ENCODE measurements at places on chromosomes 16 and 17.

GRCh38 chr16:49964973-49965372 is 60.1 kb upstream of the CNEP1R1 start:
- peak; percentile 47 for DNase-seq

- DNase-seq = peak; percentile 87
These were observed 802 bp upstream of the TOB1 start for GRCh38 chr17:50866950-50867362.

DNA sequence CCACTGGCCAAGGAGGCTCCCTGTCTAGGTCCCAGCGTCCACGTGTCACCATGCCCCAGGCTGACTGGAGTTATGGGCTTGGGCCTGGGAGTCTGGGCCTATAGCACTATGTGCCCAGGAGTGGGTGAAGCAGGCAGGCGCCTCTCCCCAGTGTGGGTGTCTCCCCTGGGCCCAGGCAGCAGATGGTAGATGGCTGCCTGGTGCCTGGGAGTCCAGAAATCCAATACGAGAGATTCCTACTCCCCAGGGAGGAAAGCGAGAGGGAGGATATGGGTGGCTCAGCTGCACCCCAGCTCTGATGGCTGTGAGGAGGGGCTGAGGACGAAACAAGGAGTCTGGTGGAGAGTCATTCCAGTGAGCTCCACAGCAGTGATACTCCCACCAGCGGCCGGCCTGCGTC is 5.0 kb downstream of the KCNH6 start:
- no peak for DNase-seq

DNA sequence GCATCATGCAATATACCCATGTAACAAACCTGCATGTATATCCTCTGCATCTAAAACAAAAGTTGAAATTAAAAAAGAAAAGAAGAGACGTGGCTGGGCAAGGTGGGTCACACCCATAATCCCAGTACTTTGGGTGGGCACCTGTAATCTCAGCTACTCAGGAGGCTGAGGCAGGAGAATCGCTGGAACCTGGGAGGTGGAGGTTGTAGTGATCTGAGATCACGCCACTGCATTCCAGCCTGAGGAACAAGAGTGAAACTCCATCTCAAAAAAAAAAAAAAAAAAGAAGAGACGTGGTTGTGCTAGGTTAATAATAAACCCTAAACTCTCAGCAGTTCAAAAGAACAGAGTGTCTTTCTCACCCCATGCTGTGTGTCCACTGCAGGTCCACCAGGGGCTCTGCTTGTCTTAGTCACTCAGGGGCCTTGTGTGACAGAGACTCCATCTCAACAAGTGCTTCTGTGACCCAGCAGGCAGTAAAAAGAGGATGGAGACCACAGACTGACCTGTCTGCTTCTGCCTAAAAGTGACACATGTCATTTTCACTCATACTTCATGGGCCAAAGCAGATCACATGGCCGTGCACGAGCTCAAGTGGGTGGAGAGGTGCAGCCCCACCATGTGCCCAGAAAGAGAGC is 22.3 kb upstream of the N4BP1 start:
- DNase-seq = no peak

GRCh38 chr17:78151514-78152008 is 5.4 kb downstream of the C17orf99 start:
- no peak for DNase-seq

DNA sequence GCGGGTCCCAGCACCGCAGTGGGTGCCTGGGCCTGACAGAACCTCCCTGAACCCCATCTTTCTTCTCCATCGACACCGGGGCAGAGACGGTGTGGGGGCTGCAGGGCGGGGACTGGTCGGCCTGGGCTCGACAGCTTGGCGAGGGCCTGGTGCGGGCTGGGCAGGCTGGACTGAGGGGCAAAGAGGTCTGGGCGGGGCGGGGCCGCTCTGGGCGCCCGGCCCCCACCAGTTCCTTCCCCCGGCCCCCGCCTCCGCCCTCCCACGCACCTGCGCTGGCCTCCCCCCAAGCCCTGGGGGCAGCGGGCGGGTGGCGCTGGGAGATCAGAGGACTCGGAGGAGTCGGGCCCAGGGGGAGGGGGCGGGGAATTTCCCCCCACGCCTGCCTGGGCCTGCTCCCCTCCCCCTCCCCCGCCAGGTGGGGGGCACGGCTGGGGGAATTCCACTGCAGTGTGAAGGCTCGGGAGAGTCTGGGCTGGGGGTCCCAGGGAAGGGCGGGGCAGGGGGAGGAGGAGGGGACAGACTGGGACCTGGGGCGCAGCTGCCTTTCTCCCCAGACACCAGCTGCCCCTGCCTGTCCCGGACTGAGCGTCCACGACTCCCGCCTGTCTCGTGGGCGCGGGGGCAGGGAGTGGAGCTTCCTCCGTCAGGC is 877 bp upstream of the KREMEN2 start:
- DNase-seq = peak; percentile 75

- DNase-seq = no peak
These were observed 1.3 kb upstream of the ZNF821 start for GRCh38 chr16:71885261-71885650.

- DNase-seq = peak; percentile 25
These were observed 34.9 kb upstream of the CACNG5 start for GRCh38 chr17:66799849-66800537.

DNA sequence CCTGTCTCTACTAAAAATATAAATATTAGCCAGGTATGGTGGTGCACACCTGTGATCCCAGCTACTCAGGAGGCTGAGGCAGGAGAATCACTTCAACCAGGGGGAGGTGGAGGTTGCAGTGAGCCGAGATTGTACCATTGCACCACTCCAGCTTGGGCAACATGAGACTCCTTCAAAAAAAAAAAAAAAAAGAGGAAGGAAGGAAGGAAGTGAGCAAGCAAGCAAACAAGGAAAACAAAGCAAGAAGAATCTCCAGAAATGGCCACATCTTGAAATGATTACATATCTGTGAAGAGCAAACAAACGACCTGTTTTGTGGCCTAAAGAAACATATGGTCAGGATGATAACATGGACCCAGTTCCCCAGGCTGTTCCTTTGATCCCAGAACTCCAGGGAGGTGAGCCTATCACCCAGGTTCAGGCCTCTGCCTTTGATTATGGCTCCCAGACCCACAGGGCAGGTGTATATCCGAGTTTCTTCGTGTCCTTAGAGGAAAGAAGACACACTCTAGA is 8.9 kb downstream of the ACOX1 start:
- no peak for DNase-seq

- DNase-seq = no peak
These were observed 3.7 kb upstream of the PIK3R6 start for GRCh38 chr17:8871081-8871581.

- peak; percentile 29 for DNase-seq
These were observed 605 bp downstream of the MRTFB start for GRCh38 chr16:14071576-14072271.

DNA sequence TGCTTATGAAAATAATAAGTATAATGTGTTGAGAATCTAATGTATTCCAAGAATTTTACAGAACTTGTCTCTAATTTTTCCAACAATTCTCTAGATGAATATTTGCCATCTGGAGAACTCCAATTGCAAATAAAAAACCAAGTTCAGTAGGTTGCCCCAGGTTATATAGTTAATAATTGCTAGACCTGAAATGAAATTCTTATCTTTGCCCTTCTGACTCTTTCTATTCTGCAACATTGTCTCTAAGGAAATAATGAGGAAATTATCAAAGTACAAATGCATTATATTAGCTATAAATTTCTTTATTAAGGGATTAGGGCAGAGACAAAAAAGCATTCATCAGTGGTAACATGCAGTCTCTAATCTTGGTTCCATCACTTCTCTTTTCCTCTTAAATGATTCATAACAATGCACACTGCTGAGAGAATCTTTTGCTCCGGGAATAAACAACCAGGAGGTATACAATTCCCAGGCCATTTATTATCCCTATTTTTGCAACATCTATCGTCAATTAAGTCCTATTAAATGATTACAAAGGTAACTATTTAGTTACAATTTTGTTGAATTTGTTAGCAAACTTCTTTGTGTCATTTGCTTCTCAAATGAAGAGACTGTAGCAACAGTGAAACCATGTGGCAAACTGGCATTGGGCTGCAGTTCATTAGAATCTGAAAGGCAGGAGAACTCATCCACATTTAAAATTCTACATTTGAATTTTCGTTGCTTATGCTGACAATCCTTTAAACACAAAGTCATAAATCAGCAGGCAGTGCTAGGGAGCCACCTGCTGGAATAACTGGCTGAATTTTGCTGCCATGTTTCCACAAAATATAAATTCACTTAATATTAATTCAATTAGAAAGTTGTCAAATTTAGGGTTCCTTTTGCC is 349.6 kb downstream of the KIF2B start:
- no peak for DNase-seq

- no peak for DNase-seq
These were observed 20.9 kb downstream of the G6PC3 start for GRCh38 chr17:44091200-44091997.

- no peak for DNase-seq
These were observed 74.2 kb upstream of the CCL1 start for GRCh38 chr17:34437188-34437587.

DNA sequence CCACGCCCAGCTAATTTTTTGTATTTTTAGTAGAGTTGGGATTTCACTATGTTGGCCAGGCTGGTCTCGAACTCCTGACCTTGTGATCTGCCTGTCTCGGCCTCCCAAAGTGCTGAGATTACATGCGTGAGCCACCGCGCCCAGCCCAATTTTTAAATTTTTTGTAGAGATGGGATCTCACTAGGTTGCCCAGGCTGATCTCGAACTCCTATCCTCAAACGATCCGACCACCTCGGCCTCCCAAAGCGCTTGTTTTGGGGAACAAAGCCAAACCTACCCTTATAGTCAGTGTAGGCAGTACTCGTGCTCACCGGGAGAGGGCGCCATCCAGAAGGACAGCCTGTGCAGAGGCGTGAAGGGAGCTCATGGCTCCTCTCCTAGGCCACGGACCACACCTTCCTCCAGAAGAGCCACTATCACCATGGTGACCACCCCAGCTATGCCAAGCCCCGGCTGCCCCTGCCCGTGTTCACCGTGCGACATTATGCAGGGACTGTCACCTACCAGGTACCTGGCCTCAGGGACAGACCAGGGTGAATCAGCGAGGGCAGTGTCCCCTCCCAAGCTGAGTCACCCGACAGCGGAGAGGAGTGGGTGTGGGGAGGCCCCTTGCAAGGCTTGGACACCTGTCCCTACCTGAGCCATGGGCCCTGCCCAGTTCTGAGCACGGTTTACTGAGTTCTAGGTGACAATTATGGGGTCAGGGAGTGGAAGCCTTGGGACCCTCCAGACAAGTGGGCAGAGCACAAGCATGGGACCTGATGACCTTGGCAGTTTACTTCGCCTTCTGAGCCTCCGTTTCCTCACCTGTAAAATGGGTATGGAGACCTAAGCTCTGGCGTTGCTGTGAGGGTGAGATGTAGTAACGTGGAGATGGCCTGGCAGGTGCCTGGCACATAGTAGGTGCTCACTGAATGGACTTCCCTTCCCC is 13.7 kb downstream of the MYO15B start:
- no peak for DNase-seq

- DNase-seq = no peak
These were observed 141.2 kb downstream of the CMIP start for GRCh38 chr16:81585785-81586184.

DNA sequence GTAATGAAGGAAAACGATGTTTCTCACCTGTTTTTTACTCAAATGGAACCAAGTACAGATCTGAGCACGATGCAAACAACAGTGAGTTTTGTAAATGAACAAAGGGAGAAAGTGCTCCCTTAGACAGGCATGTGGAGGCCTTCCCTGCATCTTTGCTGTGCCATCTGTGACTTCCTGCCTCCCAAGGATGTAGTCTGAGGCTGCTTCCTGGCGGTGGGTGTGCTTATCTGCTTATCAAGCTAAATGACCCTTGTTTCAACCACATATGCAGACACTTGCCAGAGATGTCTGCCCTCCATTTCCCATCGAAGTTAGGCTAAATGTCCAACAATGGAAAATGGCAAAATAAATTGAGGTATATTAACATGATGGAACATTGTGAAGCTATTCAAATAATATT is 34.6 kb downstream of the RGS9 start:
- no peak for DNase-seq

- DNase-seq = no peak
These were observed 71.8 kb downstream of the LMF1 start for GRCh38 chr16:898761-899682.

- no peak for DNase-seq
These were observed 17.9 kb downstream of the ST3GAL2 start for GRCh38 chr16:70421014-70421413.

- no peak for DNase-seq
These were observed 157.2 kb downstream of the RAB11FIP4 start for GRCh38 chr17:31548709-31549108.

GRCh38 chr17:43695970-43696865 is 34.5 kb upstream of the MEOX1 start:
- DNase-seq = no peak

DNA sequence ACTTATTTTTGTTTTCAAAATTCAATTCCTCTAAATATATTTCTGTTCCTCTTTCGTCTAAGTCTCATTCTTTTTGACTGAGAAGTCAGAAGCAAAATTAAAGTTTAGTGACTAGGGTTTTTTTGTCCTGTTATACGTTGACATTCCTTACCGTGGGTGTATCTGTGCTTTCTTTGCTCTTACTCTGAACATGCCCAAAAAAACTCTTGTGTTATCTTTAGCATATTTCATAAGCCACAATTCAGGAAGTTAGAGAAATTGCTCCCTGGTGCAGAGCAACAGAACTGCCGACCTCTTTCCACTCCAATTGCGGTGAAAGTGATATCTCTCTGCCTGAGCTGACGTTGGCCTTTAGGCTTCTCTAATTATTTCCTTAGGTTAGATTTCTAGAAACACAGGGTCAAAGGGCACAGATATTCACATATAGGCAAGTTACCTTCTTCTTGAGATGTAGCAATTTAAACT is 65.7 kb downstream of the CENPV start:
- DNase-seq = no peak

GRCh38 chr17:49886036-49886435 is 38.2 kb upstream of the TAC4 start:
- no peak for DNase-seq

Data from kidney (tissue), 22 donors.